ENCODE measurements at places on chromosomes 3 and 15.

- DNase-seq, result no peak
Observed at GRCh38 chr3:43423142-43423541, 136.8 kb downstream of the SNRK start.

- DNase-seq, result no peak
Observed at GRCh38 chr3:140427786-140428185, 250.1 kb upstream of the TRIM42 start.

GRCh38 chr15:64275934-64276333, 80.0 kb downstream of the CSNK1G1 start:
- DNase-seq, result no peak

DNA sequence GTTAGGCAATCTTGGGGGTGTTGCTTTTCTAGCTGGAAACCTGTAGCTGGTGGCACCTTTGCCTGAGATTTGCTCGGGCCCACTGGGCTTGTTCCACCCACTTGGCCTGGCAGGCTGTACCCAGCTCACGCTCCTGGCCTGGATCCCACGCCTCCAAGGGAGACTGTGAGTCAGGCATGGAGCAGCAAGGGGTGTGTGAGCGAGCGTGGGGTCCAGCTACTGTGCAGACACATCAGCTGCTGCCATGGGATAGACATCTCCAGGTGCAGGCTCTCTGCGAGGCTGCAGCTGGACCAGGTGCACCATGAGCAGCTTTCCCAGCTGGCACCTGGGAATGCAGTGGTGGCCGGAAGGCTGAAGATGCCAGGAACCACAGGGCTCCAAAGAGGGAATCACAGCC, 36.0 kb downstream of the NR1D2 start:
- no peak for DNase-seq

- no peak for DNase-seq
Observed at GRCh38 chr3:119774444-119774843, 7.5 kb upstream of the NR1I2 start.

- no peak for DNase-seq
Observed at GRCh38 chr15:58608711-58609110, 140.8 kb downstream of the ADAM10 start.
